ENCODE measurements at places on chromosomes 12 and 14. TPM values are rescaled to one million over a fixed set of nuclear protein-coding genes. Genes with fewer than 3 reads are reported as not detected.

The RNASE4 gene
- total RNA-seq, result 1.7 TPM

The CLEC4C gene
- not detected for total RNA-seq

The WBP11 gene
- 28.5 TPM for total RNA-seq

The PLCZ1 gene
- total RNA-seq, result not detected

The MORN3 gene
- total RNA-seq, result 0.08 TPM

The KLRF2 gene
- total RNA-seq, result not detected

The AVPR1A gene
- 0.36 TPM for total RNA-seq

The KSR2 gene
- 0.28 TPM for total RNA-seq

The KRT2 gene
- total RNA-seq, result not detected

The CD4 gene
- 2.2 TPM for total RNA-seq

The MYH7 gene
- total RNA-seq, result 0.72 TPM

The CLEC2A gene
- total RNA-seq, result not detected

The CLMN gene
- total RNA-seq, result 9.6 TPM

The GPR68 gene
- total RNA-seq, result 11.6 TPM

The RNF10 gene
- 198 TPM for total RNA-seq

The PZP gene
- not detected for total RNA-seq

The CISTR gene
- not detected for total RNA-seq

The TAS2R19 gene
- 1.2 TPM for total RNA-seq

The ACOT4 gene
- total RNA-seq, result 1.0 TPM

The TEX52 gene
- not detected for total RNA-seq

The GXYLT1 gene
- total RNA-seq, result 3.7 TPM

The PRPF39 gene
- 14.7 TPM for total RNA-seq

The CPNE8 gene
- 11.2 TPM for total RNA-seq

The IFNG-AS1 gene
- not detected for total RNA-seq

The TSPAN9 gene
- total RNA-seq, result 15.9 TPM

The PPP1R12A gene
- 42.3 TPM for total RNA-seq

The SLC16A7 gene
- 52.4 TPM for total RNA-seq

The SLC25A47 gene
- total RNA-seq, result not detected

The NKX2-1 gene
- total RNA-seq, result not detected

The SMARCD1 gene
- total RNA-seq, result 28.8 TPM

The RNF212B gene
- total RNA-seq, result not detected

The AMN gene
- 12.4 TPM for total RNA-seq

The SRRM4 gene
- total RNA-seq, result not detected

The KRT72 gene
- not detected for total RNA-seq

All from esophagus mucosa (tissue), 1 donor.